ENCODE measurements at places on chromosomes 16 and 17.

DNA sequence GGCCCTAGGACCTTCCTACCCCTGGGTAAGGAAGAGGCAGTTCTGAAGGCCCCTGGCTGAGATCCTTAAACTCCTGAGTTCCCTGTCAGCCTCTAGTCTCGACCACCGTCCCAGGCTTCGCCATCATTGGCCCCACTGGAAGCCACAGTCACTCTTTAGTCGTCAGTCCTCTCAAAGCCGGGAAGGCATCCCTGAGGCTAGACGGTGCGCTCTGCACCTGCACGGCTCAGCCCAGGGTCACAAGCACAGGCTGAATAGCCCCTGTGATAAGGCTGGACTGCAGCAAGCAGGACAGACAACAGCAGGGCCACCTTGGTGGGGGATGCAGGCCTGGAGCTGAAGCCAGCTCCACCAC lies 3.3 kb upstream of the HEXIM1 start:
- DNase-seq = no peak

- no peak for DNase-seq
These were observed 11.0 kb upstream of the SLC6A4 start for GRCh38 chr17:30246460-30246859.

DNA sequence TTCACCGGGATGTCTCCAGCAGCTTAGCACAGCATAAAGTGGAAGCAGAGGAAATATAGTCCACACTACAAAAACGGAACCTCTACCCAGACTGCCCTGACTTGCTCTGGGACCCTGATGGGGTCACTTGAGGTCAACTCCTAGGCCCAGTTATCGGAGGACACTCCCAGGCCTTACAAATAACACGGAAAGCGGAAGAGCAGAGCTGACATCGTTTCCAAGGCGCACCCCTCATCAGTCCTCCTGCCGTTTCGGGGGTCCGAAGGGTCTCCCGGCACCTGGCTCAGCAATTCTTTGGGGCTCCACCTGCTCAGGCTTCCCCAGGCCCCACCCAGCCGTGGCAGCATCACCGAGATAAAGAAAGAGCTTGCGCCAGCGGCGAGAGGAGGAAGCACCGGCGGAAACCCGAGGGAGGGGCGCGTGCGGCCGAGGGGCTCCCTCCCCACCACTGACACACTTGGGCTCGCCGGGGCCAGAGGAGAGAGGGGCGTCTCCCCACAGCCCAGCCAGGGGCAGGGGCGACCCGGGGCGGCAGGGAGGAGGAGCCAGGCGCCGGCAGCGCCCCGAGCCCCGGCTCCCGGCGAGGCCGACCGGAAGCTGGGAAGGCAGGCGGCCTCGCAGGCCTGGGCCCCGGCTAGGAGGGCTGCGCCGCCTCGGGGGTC lies 727 bp downstream of the CORO7 start:
- peak; percentile 13 for DNase-seq

- DNase-seq = no peak
These were observed 10.2 kb downstream of the BAHCC1 start for GRCh38 chr17:81405411-81405872.

DNA sequence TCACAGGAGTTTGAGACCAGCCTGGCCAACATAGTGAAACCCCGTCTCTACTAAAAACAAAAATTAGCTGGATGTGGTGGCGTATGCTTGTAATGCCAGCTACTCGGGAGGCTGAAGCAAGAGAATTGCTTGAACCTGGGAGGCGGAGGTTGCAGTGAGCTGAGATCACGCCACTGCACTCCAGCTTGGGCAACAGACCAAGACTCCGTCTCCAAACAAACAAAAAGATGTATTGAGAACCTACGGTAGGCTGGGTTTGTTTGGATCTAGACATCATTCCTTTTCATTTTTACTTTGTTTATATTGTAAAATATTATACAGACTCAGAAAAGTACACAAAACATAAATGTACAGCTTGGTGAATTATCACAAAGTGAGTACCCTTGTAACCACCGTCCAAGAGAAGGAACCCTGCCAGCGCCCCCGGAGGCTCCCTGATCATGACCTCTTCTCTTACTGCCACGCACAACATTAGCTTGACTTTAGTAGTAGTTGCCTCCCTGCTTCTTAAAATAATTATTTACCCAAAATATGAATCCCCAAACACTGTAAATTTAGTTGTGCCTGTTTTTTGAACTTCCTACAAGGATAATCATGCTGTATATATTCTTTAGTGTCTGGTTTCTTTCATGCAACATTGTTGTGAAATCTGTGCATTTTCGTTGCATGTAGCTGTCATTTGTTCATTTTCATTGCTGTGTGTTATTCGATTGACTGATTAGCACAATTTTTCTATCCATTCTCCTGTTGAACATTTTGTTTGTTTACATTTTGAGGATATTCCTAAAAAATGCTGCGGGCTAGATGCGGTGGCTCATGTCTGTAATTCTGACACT lies 56.5 kb downstream of the KSR1 start:
- no peak for DNase-seq

DNA sequence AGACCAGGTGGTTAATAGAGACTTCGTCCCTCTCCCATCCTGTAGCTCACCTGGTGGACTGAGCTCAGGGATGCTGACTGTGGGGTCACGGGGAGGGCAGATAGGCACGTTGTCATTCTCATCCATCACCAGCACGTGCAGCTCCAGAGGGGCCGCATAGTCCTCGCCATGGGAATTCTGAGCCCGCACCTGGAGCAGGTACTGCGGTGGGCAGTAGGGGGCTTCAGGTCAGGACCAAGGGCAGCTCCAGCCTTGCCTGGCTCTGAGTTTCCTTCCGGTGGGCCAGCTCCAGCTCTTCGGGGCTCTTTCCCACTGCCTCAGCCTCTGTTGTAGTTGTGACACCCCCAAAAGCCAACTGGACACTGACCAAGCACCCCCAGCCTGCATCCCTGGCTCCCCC lies 5.6 kb downstream of the CDH16 start:
- no peak for DNase-seq
